Left renal pelvis (tissue), 4 donors: ENCODE measurements at places on chromosomes 1 and 21.

GRCh38 chr1:173406783-173407230 is 70.3 kb upstream of the PRDX6 start:
- DNase-seq = no peak

GRCh38 chr1:35210321-35211119 is 17.6 kb upstream of the SFPQ start:
- no peak for DNase-seq

- DNase-seq = no peak
Observed at GRCh38 chr1:13951793-13952751, 252.1 kb downstream of the PRDM2 start.

- DNase-seq = no peak
Observed at GRCh38 chr1:172616636-172617035, 42.3 kb upstream of the FASLG start.

DNA sequence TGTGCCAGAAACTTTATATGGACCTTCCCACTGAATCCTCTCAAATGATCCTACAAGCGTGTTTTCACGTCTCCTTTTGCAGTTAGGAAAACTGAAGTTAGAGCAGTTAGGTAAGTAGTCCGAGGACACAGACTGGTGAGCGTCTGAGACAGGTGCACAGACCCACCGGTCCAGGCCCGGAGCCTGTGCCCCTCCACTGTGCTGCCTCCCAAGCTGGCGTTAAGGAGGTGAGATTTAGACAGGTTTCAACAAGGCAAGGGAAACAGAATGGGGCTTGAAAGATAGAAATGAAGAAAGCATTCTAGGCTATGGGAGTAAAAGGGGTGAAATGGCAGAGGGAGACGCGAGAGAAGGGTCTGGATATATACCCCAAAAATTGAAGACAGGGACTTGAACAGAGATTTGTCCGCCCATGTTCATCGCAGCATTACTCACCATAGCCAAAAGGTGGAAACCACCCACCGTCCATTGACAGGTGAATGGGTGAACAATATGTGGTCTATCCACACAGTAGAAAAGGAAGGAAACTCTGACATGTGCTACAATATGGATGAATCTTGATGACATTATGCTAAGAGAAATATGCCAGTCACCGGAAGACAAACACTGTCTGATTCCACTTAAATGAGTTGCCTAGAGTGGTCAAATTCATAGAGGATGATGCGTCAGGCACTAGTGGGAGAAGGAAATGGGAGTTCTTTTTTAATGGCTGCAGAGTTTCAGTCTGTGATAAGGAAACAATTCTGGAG is 15.7 kb upstream of the PKP1 start:
- no peak for DNase-seq

DNA sequence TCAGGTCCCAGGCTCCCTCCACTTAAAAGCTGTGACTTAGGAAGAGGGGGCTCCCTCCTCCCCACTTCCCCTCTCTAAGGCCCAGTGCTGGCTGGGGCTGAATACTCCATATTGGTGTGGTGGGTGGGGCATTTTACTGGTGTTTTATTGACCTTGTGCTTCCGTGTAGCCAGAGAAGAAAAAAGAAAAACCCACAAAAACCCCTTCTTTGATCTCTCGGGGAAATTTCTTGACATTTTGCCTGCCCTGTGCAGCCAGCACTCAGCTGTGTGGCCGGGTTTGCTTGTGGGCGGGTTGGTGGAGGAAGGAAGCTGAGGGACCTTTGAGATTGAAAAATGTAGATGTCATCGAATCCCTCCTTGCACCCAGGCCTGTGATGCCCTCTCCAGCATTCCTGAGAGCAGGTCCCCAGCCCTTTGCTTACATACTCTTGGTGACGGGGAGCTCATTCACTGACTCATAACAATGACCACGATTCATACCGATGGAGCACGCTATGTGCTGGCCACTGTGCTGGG is 24.8 kb downstream of the TNFRSF8 start:
- DNase-seq = no peak

DNA sequence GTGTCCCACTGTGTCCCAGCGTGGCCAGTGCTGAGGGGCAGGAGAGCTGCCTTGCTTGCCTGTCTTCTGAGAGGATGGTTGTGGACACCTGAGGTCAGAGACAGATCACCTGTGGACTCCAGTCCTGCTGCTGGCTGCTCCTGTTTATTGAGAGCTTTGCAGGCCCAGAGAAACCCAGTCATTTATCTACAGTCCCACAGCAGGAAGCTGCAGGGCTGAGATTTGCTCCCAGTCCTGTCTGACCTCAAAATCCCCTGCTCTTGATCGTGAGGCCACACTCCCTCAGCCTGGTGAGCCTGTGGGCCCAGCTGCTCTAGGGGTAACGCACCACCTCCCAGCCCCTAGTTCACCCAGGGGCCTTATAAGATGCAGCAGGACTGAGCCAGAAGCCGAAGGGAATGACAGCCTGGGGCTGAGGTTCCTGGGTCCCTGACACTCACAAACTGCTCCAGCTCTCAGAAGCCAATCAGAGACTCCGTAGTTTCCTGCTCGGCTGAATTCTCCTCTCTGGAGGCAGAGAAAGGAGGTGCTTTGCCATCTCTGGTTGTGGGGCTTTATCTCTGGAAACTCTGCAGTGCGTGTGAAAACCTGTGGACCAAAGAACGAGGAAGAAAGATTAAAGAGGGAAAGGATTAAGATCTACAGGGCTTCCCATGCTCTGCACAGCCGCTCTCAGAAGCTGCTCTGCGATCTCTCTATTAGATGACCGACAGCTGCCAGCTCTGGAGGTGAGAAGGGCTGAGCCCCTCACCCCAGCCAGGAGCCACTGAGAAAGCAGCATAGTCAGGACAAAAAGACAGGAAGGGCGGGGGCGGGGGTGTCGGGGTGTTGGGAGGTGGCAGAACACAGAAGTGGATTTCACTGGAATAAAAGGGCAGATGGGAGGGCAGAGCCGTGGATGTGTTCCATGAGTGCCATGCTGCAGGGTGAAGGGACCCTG is 39.1 kb downstream of the UBIAD1 start:
- no peak for DNase-seq

DNA sequence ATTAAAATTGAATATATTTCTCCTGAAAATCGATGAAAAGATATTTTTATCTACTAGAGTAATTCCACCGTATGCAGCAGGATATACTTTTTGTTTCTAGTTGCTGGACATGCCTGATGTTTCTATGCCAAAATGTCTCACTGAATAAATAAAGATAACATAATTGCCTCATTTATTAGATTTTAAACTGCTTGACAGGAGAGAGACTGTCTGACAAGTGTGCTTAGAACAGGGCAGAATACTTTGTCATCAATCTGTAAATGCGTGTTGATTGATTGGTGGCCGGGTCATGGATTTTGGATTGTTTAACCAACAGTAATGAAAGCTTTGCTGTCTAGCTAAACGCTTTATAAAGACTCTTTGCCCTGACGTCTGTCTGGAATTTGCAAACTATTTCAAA is 339.0 kb downstream of the CHRM3 start:
- DNase-seq = no peak

DNA sequence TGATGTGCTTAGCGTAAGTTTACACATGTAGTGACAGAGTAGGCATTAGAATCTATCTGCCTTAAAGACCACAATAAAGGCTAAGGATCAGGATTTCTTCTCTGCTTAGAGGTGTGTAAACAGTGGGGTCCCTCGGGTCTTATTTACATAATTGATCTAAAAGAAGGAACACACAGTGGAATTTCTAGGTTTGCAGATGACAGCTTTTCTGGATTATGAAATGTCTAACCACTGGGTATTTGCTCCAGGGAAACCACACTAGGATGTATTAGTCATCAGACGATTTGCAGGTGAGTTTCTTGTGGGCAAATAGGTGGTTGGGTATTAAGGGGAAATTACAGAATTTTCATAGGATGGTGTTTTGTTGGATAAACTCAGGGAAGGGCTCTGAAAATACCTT is 5.8 kb downstream of the LRRC8D start:
- DNase-seq = no peak
